ENCODE measurements at places on chromosomes 5 and 9.

DNA sequence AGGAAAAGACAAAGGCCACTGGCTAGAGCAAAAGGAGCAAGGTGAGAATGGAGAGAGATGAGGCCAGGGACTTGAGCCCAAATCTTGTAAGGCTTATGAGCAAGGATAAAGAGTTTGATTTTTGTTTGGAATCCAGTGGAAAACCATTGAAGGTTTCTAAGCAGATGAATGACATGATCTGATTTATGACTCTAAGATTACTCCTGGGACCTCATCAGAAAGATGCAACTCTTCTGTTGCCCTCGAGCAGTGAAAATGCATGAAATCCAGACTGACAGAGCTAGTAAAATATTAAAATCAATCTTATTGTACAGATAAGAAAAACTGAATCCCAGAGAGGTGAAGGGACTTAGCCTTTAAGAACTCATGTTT lies 677 bp downstream of the MFAP3 start:
- DNase-seq: no peak

DNA sequence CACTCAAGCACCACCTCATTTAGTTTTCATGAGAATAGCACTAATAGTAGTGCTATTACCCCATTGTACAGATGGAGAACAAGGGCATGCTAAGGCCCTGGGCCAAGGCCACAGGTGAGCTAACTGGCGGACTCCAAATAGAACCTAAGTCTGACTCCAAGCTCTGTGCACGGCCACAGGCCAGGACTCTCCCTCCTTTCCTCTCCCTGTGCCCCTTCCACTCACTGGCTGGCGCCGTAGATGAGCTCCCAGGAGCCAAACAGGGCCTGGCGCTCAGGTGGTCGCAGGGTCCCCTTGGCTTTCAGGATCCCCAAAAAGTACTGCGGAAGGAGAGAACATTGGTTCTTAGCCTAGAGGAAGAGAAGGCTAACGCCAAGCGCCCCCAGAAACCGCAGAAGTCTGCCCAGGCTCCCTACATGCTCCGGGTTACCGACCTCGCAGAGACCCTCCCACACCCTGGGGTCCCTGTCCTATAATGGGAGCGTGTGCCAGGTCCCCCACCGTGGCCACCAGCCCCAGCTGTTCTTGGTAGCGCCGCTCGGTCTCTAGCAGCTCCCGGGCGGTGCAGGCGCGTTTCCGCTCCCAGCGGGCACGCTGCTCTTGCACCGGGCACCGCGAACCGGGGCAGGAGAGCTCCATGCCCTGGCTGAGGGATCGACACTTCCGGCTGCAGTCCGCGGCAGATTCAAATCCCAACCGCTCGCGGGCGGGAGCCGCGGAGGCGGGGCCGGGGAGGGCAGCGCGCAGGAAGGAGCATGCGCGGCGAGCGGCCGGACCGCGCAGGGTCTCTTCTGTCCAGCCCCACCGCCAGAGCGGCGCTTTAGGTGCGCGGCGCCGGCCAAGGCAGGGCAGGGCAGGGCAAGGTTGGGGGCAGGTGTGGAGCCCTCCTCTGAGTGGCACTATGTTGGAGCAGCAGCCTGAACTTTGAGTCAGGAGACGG lies at the start of gene ARHGEF39:
ARHGEF39 (minus strand) TSS at position 665 of the 940 bp plus-strand sequence; CDS start at position 639, 26 bp downstream.
- DNase-seq: peak; percentile 61

DNA sequence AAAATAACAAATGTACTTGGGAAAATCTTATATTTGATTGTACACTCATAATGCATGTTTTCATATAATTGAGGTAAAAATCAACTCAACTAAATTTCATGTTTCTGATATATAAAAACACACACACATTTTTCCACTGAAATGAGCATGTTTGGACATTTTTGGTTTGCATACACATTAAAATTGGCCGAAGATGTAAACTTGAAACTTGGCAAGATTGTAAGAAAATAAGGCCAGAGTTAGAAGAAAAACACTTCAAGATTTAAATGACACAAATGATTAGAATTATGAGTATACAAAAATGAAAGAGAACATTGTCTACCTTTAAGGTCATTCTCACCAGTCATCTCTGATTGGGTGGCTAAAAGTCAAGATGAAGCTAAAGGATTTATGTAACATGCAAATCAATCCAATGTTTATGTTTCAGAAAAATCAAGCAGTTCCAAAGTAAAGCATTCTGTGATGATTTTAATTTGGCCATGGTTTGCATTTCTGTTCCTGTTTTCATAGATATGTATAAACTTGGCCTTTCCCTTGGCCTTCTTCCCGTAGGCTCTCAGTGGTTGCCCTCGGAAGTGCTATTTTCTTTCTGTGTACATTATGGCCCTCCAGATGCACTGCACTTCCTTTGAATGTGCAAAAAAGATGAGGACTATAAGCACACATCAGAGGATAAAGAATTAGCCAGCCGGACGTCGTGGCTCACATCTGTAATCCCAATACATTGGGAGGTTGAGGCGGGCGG lies 1105.4 kb upstream of the DMAC1 start:
- no peak for DNase-seq

DNA sequence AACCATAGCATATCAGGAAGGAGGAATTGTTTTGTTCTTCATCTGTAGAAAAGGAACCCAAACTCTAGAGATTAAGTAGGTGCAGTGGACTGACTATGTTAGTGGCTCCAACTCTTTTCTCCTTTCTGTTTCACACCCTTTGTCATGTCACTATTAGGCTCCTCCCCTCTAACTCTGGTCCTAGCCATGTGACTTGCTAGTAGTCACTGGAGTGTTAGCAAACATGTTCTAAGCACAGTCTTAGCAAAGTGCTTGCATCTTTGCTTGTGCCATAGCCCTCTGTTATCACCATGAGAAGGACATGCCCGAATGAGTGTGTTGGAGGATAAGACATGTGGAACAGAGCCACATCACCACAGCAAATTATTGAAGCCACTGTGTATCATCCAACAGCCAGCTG lies 55.4 kb upstream of the PPP3R2 start:
- no peak for DNase-seq

GRCh38 chr5:44389090-44389822 lies at the start of gene FGF10:
TSS of gene FGF10 (minus strand) at chr5:44389420. CDS start at chr5:44388682, 738 bp downstream.
- no peak for DNase-seq

GRCh38 chr9:126398403-126399058 lies 71.9 kb downstream of the MVB12B start:
- DNase-seq: peak; percentile 61

- DNase-seq: no peak
These were observed 372.1 kb upstream of the SGCD start for GRCh38 chr5:155954701-155955445.

DNA sequence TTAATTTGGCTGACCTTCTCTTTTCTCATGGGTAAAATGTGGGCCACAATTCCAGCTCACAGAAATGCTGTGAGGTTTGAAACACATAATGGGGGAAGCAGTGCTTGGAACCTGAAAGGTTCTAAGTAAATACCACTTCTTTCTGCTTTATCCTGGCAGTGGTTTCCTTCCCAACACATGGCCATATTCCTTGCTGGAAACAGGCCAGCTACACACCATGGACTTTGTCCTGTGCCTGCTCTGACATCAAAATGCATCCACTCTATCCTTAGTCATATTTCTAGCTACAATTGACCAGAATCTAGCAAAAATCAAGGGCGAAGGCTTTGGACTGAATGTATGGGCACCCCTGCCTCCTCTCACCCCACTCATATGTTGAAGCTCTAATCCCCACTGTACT lies 93.1 kb upstream of the TRPC7 start:
- no peak for DNase-seq

DNA sequence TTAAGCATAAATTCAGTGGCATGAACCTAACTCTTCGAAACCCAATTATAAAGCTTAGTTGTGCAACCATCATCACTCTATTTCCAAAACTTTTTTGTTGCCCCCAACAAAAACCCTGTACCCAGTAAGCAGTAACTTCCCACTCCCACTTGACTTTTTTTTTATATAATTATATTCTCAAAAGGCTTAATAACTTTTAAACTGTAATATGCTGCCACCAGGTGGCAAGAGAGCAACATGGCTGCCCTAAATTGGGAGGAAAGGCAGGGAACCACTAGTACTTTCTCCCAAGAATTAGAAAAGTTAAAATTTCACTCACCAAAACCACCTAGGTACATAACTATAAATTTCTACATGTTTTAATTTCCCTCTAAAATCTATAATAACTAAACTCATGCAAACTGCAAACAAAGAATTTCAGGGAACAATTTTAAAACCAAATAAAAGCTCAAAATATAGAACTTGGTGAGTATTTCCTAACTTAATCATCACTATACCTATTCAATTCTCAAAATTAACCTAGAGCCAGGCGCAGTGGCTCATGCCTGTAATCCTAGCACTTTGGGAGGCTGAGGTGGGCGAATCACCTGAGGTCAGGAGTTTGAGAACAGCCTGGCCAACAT lies 50.2 kb upstream of the RNF38 start:
- DNase-seq: no peak

- DNase-seq: no peak
These were observed 44.6 kb upstream of the SEMA4D start for GRCh38 chr9:89542401-89543021.

- DNase-seq: no peak
These were observed 17.2 kb upstream of the SPZ1 start for GRCh38 chr5:80302636-80303035.

GRCh38 chr9:88873635-88874034 lies 117.6 kb upstream of the S1PR3 start:
- DNase-seq: no peak

DNA sequence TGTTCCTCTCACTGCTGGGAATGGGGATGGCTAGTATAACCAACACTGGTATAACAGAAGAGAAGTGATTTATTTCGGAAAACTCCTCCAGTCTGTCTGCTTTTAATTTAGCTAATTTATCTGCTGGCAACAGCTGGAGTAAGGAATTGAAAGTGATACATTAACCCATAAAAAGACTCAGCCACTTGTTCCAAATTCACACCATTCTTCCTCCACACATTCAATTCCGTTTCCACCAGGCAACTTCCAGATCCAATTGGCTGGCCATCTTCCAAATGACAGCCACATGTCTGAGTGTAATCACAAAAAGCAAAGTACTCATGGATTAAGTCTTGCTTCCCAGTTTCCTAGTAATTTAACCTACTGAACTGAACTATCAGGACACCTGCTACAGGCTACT lies 77.1 kb upstream of the RETREG1 start:
- no peak for DNase-seq

DNA sequence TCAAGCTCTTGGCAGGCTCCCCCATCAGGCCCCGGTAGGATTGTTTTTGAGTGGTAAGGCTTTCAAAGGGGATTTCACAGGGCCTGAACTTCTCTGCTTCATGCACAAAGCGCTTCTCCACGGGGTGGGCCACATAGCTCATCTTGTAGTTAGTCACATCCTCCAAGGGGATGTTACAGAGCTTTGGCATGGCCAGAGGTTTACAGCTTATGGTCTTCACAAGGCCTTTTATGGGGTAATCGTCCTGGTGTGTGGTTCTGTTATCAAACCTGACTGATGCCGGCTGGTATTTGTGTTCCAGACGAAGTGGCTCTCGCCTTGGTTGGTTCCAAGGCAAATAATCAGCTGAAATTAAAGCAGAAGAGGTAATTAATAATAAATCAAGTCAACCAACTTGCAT lies 104.3 kb downstream of the SAXO1 start:
- no peak for DNase-seq

DNA sequence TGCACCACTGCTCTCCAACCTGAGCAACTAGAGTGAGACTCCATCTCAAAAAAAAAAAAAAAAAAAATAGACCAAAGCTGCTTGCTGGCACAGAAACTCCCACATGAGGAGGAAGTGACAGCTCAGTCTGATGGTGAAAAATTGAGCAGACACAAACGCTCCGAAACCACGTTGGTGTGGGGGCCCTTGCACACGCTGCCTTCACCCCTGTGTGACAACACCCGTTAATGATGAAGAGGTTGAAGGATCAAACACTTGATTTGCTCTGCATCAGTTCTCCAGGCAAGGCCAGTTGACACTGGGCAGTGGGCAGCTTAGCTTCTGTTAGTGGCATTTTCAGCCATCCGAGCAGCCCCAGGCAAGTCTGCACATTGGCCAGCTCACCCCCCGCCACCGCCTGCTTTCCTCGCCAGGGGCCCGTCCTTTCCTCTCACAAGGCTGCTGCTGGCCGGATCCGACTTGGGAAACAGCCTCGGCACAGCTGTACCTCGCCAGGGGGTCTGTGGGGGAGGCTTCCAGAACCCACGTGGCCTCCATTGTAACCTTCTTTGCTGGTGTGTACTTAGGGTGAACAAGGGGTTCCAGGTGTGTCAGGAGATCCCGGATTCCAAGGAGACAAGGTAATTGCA lies 79.8 kb downstream of the COL27A1 start:
- no peak for DNase-seq

GRCh38 chr9:23573800-23574199 lies 252.2 kb downstream of the ELAVL2 start:
- DNase-seq: no peak

DNA sequence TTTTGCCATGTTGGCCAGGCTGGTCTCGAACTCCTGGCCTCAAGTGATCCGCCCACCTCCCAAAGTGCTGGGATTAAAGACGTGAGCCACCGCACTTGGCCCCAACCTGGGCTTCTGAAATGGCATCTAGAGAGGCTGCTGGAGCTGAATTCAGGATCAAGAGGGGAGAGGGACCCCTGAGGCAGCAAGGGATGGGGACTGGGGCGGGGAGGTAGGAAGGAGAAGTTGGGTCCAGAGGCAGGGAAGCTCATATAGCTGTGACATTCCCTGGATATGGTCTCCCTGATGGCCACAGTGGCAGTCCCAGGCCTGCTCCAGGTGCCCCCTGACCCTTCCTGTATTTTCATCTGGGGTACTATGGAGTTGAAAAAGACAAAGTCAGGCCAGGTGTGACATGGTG lies 12.1 kb downstream of the REEP2 start:
- DNase-seq: no peak

GRCh38 chr5:136729901-136730355 lies 364.6 kb upstream of the TRPC7 start:
- no peak for DNase-seq

DNA sequence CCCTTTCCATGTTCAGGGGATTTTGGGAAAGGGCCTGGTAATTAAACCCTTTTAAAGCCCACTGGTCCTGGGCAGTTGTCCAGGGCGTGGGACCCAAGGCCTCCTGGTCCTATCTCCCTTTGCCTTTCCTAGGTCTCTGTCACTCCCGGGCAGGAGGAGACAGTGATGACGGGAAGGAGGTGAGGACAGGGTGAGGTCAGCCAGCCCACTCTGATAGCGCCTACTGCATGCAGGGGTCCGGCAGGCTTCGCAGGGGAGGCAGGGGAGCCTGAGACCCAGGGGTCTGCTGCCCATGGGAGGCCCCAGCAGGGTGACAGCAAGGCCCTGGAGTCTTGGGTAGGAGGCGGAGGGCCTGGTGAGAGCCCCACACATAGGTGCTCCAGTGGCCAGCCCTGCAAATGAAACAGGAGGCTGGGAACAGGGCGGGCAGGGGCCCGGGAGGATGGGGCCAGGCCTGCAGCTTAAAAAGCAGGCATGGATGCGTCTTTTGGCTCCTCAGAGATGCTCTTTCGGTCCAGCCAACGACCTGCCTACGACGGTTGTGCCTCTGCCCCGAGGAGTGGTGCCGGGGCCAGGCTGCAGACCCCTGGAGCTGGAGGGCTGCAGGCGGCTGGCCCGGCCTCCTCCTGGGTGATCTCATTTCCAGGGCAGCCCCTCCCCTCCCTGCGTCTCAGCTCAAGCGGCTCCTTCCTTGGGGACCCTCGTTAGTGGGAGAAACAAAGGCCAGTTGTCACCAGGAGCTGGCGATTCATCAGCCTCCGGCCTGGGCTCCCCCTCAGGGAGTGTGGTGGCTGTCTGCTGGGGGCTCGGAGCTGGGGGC lies 6.7 kb upstream of the RXRA start:
- DNase-seq: no peak
